ENCODE measurements at places on chromosomes 13 and 19.

GRCh38 chr13:101996954-101997353 lies 404.9 kb downstream of the FGF14 start:
- DNase-seq: no peak

GRCh38 chr19:51258165-51259160 lies 7.6 kb downstream of the SIGLECL1 start:
- DNase-seq: no peak

GRCh38 chr19:15776264-15776663 lies 11.2 kb upstream of the OR10H5 start:
- DNase-seq: no peak

DNA sequence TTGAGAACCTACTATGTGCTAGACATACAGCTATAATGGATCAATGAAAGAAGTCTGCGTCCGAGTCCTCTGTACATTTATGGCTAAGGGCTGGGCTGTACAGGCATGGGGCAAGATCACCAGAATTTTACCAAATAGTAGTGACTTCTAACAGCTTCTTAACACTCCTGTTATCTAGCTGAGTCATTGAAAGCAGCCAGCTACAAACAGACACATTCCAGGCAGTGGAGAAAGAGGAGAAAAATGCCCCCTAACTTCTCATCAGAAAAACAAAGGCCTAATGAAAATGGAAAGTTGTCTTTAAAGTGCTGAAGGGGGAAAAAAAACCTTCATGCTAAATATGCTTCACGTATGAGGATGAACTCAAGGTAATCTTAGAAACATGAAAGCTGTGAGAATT lies 14.3 kb upstream of the ZNF667 start:
- no peak for DNase-seq

DNA sequence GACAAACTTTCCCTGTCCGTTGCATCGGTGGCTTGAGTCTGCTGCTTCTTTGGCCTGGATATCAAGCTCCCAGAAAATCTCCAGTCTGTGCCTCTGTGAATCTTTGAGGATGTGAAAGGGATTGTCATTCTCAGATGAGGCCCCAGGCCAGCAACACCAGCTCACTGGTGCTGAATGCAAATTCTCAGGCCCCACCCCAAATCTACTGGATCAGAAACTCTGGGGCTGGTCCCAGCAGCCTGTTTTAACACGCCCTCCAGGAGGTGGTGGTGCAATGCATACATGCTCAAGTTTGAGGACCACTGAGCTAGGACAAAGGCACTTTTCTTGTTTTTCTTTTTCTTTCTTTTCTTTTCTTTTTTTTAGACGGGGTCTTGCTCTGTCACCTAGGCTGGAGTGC lies 23.6 kb downstream of the TNFSF11 start:
- no peak for DNase-seq

- DNase-seq: no peak
Measured at GRCh38 chr13:77919246-77919920, 752 bp upstream of the EDNRB start.

GRCh38 chr13:90448466-90449037 lies 898.9 kb upstream of the MIR17HG start:
- no peak for DNase-seq

GRCh38 chr19:2984215-2984528 lies 6.8 kb downstream of the TLE6 start:
- DNase-seq: no peak

DNA sequence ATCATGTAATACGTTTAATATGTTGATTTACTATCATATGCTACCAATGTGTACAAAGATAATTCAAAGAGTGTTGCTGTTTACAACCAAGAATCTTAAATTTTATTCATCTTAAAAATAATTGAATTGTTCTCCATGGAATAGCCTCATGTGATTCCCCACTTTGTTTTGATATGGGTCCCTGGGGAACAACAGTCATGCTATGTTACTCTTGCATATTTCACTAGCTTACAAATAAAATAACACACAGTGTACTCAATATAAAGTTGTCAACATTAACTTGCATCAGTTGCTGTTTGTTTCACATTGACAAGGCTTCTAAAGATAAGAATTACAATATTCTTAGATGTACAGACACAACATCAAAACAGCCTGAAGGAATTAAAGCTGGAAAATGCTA lies 2.3 kb downstream of the ENOX1 start:
- DNase-seq: no peak

- no peak for DNase-seq
Measured at GRCh38 chr13:48448959-48449614, 36.2 kb upstream of the LPAR6 start.

GRCh38 chr19:16825312-16826052 lies 3.7 kb upstream of the SIN3B start:
- no peak for DNase-seq

DNA sequence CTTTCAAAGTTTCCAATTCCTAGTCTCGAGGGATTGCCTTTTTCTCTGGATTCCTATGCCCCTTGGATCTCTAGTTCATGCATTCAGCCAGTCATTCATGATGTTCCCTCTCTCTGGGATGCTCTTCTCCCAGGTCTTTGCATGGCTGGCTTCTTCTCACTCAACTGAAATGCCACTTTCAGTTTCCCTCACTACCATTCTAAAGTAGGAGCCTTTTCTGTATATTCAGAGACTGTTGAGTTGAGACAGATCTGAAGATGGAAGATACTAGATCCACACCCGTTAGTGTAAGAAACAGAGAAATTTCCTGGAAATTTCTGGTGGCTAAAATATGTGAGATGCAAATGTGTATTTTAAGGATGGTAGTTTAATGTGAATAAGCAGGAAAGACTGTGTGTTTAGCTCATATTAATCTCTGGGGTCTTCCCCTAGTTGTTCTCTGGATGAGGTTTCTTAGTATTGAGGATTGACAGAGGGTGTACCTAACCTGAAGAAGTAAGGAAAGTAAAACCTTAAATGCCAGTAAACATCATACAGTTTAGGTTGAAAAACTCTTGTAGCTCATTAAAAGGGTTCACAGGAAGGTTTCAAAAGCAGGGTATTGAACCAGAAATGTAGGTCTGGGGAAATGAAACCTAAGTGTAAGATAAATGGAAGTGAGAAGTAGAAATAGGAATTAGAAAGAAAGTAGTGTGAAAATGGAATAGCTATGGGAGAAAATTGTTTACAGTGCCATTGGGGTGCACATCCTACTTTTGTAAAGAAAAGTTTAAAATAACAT lies 331.3 kb downstream of the NDFIP2 start:
- DNase-seq: no peak

GRCh38 chr13:59061621-59062020 lies 1102.1 kb downstream of the DIAPH3 start:
- no peak for DNase-seq

GRCh38 chr19:10417541-10418234 lies 2.6 kb upstream of the PDE4A start:
- no peak for DNase-seq

GRCh38 chr13:63741029-63741813 lies 2325.6 kb upstream of the PCDH20 start:
- DNase-seq: no peak

- no peak for DNase-seq
Measured at GRCh38 chr13:27308941-27309340, 38.3 kb downstream of the RASL11A start.

DNA sequence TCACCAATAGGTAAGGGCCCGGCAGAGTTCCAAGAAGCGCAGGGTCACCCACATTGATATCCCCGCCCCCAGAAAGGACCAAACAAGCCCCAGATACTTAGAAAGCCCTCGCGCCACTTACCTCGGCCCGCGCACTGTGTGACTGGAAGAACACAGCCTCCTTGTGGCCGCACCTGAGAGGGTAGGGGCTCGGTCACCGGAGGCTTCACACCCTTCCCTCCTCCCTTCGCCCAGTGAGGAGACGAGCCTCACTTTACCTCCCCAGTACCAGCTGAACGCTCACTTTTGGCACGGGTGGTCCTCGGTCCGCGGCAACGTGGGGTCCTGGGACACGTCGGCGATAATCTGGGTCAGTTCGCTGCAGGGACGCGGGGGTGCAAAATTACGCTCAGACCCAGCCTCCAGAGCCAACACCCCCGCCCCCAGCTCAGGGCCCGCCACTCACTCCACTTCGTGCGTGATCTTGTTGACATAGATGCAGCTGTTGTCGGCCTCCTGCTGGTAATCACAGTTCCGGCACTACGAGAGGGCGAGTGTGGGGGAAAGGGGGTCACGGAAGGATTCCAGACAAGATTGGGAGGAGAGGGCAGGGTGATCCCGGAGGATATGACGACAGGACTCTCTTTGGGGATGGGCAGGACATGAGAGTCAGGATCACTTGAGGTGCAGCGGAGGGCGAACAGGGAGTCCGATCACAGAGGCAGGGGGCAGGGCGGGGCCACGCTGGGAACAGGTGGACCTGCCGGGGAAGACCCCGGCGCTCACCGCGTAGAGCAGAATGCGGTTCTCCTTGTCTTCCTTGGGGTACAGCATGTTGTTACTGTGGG lies 568 bp downstream of the POLR2I start:
- DNase-seq: no peak

DNA sequence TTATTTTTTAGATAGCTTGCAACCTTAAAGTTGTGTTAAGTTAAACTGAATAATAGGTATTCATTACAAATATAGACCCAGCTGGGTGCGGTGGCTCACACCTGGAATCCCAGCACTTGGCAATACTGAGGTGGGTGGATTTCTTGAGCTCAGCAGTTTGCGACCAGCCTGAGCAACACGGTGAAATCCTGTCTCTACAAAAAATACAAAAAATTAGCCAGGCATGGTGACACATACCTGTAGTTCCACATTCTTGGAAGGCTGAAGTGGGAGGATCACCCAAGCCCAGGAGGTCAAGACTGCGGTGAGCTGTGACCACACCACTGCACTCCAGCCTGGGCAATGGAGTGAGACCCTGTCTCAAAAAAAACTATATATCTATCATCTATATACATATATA lies 386.5 kb downstream of the PCDH17 start:
- no peak for DNase-seq

- no peak for DNase-seq
Measured at GRCh38 chr13:80199585-80200292, 141.2 kb downstream of the SPRY2 start.

Data from activated naive CD8-positive, alpha-beta T cell treated with anti-CD3 and anti-CD28 coated beads, Interleukin-2, amount 50 U/mL, for 16 hours (primary cell).